Substantia nigra (tissue), 51 donors: ENCODE measurements at places on chromosomes 13 and 19.

- DNase-seq: no peak
These were observed 212.4 kb downstream of the URI1 start for GRCh38 chr19:30154410-30154809.

- DNase-seq: no peak
These were observed 1551.3 kb upstream of the MIR17HG start for GRCh38 chr13:89796196-89796595.

DNA sequence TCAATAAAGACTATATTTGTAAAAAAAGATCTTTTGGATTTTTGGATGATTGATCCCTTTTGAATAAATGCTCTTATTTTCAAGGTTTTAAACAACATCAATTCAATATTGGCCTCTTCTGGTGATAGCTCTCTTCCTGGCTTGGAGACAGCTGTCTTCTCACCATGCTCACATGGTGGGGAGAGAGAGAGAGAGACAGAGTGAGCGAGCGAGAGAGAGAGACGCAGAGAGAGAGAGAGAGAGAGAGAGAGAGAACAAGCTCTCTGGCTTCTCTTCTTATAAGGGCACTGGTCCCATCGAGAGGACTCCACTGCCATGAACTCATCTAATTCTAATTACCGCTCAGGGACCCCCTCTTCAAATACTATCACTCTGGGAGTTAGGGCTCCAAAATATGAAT lies 32.1 kb upstream of the FARP1 start:
- no peak for DNase-seq

DNA sequence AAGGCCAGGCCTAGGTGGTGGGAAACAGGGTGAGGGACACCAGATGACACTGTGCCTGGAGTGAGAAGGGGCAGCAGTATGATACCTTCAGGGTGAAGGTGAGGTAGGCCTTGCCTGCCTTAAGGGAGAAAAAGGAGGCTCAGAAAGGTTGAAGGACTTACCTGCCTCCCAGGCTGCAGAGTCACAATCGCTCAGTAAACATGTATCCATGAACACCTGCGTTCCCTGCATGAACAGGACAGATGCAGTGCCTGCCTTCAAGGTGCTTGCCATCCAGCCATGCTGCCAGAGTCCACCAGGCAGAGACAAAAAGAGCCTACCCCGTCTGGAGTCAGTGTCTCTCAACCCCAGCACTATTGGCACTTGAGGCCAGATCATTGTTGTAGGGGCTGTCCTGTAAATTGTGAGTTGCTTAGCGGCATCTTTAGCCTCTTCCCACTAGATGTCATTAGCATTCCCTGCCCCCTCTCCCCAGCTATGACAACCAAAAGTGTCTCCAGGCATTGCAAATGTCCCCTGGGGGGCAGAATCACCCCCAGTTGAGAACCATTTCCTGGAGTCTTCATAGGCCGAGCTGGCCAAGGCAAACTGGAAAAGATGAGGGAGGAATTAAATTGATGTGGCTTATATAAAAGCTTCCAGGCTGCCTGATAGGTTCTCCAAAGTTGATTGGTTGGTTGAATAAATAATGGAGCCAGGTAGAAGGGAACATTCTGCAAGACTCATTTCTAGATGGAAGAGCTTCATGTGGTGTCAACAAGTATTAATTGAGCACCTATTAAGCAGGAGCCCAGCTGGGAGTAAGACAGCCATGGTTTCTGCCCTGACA lies 1.7 kb downstream of the MAP3K10 start:
- no peak for DNase-seq

DNA sequence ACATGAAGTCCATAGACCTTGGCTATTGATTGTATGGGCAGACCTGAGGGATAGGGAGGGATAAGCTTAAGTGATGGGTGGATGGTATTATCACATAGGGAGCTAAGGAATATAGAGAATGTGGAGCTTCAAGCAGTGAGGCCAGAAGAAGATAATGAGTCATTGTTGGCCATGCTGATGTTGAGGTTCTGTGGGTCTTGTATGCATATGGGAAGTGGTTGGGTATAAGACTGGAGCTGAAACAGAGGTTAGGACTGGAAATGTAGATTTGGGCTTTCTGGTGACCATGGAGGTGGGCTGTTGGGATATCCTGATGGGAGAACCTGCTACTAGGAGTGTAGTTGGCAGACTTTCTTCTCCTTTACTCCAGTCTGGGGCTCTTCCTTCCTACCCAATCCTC lies 73.7 kb upstream of the TSC22D1 start:
- no peak for DNase-seq
